ENCODE measurements at places on chromosomes 4 and X.

DNA sequence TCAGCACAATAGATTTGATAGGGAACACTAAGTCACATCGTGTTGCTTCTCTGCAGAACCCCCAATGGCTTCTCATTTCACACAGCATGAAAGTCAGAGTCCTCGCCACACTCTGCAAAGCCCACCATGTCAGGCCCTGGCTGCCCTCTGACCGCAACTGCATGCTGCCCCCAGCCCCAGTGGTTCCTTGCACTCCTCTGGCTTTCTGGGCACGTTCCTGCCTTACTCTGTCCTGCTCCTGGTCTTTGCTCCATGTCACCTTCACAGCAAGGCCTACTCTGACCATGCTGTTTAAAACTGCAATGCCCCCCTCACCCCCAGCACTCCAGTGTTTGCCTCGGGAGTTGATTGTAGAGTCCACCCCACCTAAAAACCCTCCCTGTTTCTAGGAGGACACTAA, 78.1 kb downstream of the EVC start:
- DNase-seq: no peak

DNA sequence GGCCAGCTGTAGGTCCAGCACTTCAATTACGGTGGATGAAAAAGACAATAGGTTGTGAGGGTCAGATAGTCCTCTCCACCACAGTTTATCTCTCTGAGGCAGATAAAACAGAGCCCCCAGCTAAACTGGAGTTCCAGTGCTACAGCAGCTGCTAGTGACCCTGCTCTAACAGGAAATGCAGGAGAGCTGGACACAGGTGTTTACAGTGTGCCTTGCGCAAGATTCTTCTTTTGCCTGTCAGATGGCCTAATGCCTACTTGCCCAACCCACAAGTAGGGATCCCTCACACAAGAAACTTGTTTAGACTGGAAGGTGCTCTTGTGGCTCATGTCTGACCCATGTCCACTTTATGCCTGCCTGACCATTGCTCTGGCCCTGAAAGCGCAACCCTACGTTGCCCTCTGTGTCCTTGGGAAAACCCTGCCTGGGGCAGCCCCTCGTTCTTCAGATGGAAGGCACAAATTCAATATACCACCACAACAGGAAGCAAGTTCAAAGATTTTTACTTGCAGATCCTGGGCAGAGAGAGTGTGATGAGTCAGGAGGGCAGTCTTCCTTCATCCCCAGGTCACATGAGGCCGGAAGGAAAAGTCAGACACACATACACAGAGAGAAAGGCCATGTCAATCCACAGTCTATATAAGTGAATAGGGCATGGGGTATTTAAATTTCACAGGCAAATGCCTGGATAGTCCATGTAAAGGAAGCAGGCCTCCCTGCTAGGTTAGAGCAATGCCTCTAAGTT, 105.1 kb upstream of the ADGRL3 start:
- DNase-seq: no peak

- no peak for DNase-seq
Measured at GRCh38 chrX:85504381-85504780, 124.9 kb upstream of the POF1B start.

GRCh38 chr4:165331359-165331758, 3.9 kb downstream of the MSMO1 start:
- DNase-seq: no peak

DNA sequence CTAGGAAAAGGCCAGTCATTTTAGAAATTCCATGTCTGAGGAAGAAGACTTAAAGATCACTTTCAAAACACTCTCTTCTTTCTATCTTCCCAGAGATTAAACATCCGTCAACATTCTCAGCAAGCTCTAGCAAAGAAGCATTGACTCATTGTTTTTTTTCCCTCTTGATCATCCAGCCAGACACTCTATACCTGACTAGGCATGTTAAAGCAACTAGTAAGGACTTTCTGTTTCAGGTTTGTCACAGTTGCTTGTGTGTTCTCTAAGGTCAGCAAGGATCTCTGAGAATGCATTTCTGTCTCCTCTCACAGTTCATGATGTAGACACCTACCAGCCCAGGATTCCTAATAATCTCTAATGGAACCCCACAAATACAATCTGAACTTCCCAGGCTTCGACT, 112.2 kb downstream of the IL13RA2 start:
- no peak for DNase-seq

GRCh38 chrX:47933946-47934345, 69.8 kb downstream of the ZNF182 start:
- DNase-seq: no peak

GRCh38 chr4:144090744-144091143, 49.8 kb downstream of the GYPA start:
- DNase-seq: no peak

- DNase-seq: no peak
Measured at GRCh38 chrX:13304052-13304451, 15.8 kb downstream of the ATXN3L start.

GRCh38 chr4:12319765-12320164, 891.1 kb upstream of the HS3ST1 start:
- no peak for DNase-seq

GRCh38 chrX:48514126-48514806, 5.5 kb downstream of the PORCN start:
- no peak for DNase-seq

DNA sequence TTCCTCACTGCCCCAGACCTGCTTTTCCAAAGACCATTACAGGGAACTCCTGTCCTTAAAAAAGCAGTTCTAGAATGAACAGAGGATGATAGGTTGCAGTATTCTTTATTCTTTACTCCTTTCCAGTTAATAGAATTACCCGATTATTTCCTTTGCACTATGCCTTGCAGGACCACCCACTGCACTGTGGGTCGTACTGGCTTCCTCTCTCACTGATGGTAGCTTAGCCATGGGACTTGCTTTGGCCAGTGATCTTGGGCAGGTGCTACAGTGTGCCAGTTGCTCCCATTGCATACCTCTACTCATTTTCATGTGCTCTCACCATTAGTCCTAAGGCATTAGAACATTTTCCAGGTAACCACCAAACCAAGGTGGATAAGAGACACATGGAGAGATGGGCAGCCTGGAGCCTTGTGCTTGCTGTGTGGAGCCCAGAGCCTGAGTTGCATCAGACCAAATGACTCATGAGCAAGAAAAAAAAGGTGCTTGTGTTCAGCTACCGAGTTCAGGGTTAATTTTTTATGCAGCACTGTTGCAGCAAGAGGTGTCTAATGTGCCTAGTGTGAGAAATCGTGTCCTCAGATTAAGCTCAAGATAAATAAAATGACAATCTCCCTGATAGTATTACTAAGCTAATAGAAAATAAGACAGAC, 7.6 kb upstream of the UNC5C start:
- DNase-seq: no peak

DNA sequence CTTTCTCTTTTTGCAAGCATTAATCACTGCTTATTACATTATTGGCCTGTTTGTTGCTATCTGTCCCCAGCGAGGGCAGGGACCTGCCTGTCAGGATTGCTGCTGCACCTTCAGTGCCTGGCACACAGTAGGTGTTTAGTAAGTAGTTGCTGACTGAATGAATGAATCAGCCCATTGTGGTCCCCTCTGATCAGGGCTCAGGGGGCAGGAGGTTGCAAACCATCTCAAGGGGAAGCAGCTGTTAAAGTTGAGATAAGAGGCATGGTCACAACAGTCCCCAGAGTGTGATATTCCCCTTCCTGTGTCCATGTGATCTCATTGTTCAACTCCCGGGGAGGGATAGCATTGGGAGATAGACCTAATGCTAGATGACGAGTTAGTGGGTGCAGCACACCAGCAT, 85.4 kb downstream of the WFS1 start:
- no peak for DNase-seq

DNA sequence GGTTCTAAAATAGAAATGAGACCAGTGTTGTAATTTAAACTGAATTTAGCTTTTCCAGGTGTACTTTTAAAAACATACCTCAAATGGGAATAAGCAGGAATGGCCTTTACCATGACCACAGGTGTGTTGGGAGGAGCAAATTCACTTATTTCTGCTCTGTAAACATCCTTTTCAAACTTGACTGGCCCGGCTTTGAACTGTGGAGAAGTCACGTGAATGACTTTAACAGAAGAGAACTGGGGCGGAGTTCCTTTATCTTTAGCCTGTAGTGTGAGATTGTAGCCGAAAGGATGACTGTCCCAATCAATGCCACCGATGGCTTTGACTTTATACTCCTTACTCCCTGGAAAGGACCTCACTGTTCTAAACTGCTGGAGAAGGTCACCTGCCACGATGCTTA, 15.1 kb downstream of the FAT1 start:
- DNase-seq: no peak
